Esophagus mucosa (tissue), 1 donor: ENCODE measurements at places on chromosomes 16 and 17. TPM values are rescaled to one million over a fixed set of nuclear protein-coding genes. Genes with fewer than 3 reads are reported as not detected.

The VASN gene
- total RNA-seq = 16.6 TPM

The PRSS33 gene
- total RNA-seq = not detected

GRCh38 chr17:41338961-41339485 is 11.6 kb downstream of the KRT33A start:
- peak; percentile 75 for ATAC-seq

DNA sequence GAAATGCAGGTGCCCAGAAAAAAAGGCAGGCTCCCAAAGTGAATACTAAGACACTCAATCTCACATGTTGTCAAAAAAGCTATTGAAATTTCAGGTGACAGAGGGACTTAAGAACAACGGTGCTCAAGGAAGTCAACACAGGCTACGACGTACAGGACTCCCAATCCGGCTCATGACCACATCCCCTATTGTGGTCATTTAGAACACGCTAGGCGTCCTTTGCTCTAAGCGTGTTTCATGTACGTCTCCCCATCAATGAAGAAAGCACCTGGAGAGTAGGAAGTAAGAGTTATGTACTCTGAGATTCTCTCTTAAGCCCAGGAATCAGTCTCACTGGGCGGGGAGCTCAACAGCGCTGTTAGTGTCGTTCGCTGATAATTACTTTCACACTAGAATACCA is 94.1 kb downstream of the MRM3 start:
- ATAC-seq = no peak

- peak; percentile 43 for ATAC-seq
Measured at GRCh38 chr17:44464037-44464436, 39.2 kb downstream of the GPATCH8 start.

GRCh38 chr17:47615766-47616424 is 33.8 kb upstream of the KPNB1 start:
- peak; percentile 35 for ATAC-seq

GRCh38 chr17:2057760-2058585 is 3.1 kb downstream of the HIC1 start:
- ATAC-seq = no peak

DNA sequence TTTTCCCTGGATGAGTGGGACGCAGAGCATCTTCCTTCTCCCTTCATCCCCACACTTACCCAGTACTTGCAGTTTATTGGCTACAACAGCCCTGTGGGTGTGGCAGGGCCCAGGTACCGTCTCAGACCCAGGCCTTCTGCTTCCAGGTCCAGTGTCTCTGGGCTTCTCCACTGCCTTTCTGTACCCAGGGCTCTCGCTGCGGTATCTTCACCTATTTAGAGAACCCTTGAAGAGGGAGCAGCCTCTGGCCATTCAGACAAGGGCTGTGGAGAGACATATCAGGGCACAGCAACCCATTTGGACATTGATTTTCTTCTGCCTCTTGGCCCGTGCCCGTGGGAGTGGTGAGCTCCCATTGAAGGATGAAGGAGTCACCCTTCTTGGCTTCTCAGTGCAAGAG is 17.3 kb downstream of the TBX4 start:
- ATAC-seq = no peak

- no peak for ATAC-seq
Measured at GRCh38 chr16:27429981-27430441, 28.0 kb downstream of the IL21R start.
